ENCODE measurements at places on chromosomes 5 and 9. TPM values are rescaled to one million over a fixed set of nuclear protein-coding genes. Genes with fewer than 3 reads are reported as not detected.

Gene LCN9
- not detected for total RNA-seq

Gene TRIM32
- 26.9 TPM for total RNA-seq

Gene RAB3C
- total RNA-seq, result not detected

Gene RGS14
- 10.3 TPM for total RNA-seq

Gene SPZ1
- not detected for total RNA-seq

Gene CDKN2B-AS1
- 1.6 TPM for total RNA-seq

Gene FBP2
- total RNA-seq, result not detected

Gene MSMP
- not detected for total RNA-seq

Gene SOHLH1
- total RNA-seq, result not detected

Gene TXNDC15
- 83.0 TPM for total RNA-seq

Gene PCDHA9
- total RNA-seq, result not detected

Gene C5orf34
- total RNA-seq, result 8.2 TPM

Gene HAPLN1
- 9.4 TPM for total RNA-seq

Gene KCNIP1
- not detected for total RNA-seq

Gene SLC24A2
- not detected for total RNA-seq

Gene EIF4E1B
- not detected for total RNA-seq

Gene PCA3
- not detected for total RNA-seq

Gene ST8SIA4
- total RNA-seq, result 3.1 TPM

Gene TMC1
- not detected for total RNA-seq

Gene C5orf46
- not detected for total RNA-seq

Gene TSSK1B
- total RNA-seq, result 0.26 TPM

Gene PDCD1LG2
- 4.7 TPM for total RNA-seq

Gene MAMDC2
- 2.6 TPM for total RNA-seq

Gene PKD2L2
- not detected for total RNA-seq

Gene CARD9
- total RNA-seq, result 4.7 TPM

Gene LCP2
- total RNA-seq, result under 0.01 TPM

Gene LRRC70
- total RNA-seq, result 0.24 TPM

Gene SLC1A3
- 4.0 TPM for total RNA-seq

Gene FOXD1
- 18.0 TPM for total RNA-seq

Data from epithelial cell of alveolus of lung (primary cell).